ENCODE measurements at places on chromosomes 3 and 15. TPM values are rescaled to one million over a fixed set of nuclear protein-coding genes. Genes with fewer than 3 reads are reported as not detected.

GRCh38 chr15:81323559-81323943 is 390 bp downstream of the STARD5 start:
- DNase-seq: no peak

DNA sequence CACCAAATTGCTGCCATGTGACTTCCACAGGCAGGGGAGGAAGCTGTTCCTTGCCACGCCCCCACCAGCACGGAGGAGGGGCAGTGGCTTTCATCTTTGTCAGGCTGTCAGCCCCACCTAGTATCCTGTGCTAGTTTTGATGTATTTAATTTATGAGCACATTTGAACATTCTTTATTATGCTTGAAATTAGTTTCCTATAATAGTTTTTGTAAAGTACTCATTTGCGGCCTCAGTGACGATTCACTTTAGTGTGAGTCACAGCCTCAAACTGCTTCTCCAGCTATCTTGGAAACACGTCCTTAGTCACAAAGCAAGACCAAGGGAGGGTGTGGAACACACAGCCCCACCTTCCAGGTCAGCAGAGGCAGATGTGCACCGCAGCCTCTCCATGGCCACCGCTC is 239.9 kb upstream of the ATP10A start:
- no peak for DNase-seq

- DNase-seq: no peak
Measured at GRCh38 chr3:142977399-142977728, 13.9 kb upstream of the PAQR9 start.

GRCh38 chr15:56832125-56832524 is 86.3 kb upstream of the TCF12 start:
- DNase-seq: no peak

GRCh38 chr15:66646799-66647198 is 55.2 kb upstream of the SMAD6 start:
- DNase-seq: no peak

The AAGAB gene
- 29.0 TPM for total RNA-seq

The TGM4 gene
- not detected for total RNA-seq

- no peak for DNase-seq
Measured at GRCh38 chr15:69232144-69232543, 66.6 kb upstream of the PAQR5 start.

GRCh38 chr3:126545544-126545943 is 13.2 kb downstream of the C3orf22 start:
- DNase-seq: no peak

GRCh38 chr3:132279030-132279429 is 38.2 kb upstream of the ACP3 start:
- DNase-seq: no peak

DNA sequence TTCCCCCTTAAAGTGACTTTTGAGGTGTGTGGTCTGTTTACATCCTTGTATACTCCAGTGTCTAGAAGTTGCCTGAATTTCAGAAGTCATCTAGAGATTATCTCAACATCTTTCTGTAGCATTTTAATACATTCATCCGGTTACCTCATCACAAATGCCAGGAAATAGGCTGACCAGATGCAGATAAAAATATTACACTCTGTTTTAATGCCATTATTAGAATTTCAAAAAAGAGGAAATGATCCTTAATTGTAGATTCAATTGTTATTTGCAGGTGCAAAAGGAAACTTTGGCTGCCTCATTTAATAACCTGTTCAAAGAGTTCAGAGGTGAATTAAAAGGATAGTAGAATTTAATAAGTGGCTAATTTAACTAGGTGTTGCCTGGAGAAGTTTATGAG is 290.9 kb downstream of the C3orf38 start:
- DNase-seq: no peak

The GOLGA8R gene
- 2.2 TPM for total RNA-seq

DNA sequence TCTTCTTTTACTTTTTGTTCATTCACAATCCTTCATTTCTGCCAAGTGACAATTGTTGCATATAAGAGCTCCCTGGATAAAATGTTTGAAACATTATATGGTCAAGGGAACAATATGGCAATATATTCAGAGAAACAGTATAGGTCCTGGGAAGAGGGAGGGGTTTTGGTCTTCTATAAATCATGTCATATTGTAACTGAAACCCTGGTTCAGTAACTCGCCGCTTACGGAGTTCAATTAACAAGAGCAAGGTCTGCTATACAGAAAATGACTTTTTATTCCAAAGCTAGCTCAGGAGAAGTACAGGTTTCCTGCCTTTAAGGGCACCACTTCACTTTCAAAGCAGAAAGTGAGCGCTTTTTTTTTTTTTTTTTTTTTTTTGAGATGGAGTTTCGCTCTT is 522.1 kb upstream of the TGFBR2 start:
- no peak for DNase-seq

- no peak for DNase-seq
Measured at GRCh38 chr3:171874879-171875278, 31.7 kb downstream of the TMEM212 start.

The PLIN1 gene
- total RNA-seq: 0.10 TPM

The ARHGEF26 gene
- total RNA-seq: not detected

The SMCO1 gene
- total RNA-seq: not detected

The PRR20G gene
- not detected for total RNA-seq

The MYRIP gene
- not detected for total RNA-seq

GRCh38 chr3:139647866-139648435 is 29.8 kb downstream of the NMNAT3 start:
- DNase-seq: no peak

The FOXL2 gene
- total RNA-seq: not detected

The PPP1R14D gene
- not detected for total RNA-seq

DNA sequence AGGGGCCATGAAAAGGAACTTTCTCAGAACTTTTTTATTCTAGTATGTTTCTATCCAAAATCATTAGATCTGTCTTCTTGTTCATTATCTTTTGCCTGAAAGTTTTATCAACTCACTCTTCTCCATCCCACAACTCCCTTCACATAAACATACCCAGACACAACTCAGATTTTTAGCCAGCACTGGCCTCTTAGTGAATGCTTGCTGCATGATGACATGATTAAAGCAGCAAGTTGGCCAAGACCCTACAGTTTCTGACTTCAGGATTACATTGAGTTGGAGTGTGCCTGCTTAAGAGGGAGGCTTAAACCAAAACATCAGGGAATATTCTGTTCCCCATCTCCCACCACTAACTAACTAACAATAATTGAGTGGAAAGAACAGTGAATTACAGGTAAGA is 38.1 kb downstream of the PLSCR2 start:
- DNase-seq: no peak

The HTR3E gene
- not detected for total RNA-seq

DNA sequence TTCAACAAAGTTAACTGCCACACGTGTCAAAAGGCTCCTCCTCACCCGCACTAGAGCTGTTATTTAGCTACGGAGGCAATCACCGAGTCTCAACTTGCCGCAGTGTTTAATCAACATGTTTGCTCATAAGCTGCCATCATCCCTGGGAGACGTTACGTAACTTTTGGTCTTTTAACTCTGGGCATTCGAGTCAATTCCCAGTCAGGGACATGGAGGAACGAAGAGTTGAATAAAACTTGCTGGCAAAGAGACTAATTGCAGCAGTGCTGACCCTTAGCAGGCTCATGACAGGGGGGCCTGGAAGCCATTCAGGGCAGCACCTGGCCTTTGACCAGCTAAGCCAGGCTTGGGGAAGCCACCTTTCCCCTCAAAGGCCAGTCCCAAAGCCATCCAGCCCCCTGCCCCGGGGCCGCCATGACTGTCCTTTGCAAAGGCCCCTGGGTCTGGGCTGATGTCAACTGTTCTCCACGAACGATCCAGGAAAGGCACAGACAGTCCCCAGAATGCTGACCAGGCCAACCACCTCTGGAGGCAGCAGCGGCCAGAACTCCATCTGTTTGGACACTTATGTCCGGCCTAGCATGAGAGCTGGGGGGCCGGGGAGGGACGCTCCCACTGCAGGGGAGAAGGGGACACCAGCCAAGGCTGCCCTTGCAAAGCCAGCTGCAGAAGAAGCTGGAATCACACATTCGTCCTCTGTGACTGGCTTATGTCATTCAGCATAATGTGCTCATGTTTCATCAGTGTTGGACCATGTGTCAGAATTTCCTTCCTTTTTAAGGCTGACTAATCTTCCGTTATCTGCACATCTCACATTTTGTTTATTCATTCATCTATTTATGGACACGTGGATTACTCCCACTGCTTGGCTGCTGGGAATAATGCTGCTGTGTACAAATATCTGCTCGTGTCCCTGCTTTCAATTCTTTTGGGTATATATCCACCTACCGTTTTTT is 43.7 kb downstream of the PCSK6 start:
- DNase-seq: no peak

The ENTPD3 gene
- not detected for total RNA-seq

DNA sequence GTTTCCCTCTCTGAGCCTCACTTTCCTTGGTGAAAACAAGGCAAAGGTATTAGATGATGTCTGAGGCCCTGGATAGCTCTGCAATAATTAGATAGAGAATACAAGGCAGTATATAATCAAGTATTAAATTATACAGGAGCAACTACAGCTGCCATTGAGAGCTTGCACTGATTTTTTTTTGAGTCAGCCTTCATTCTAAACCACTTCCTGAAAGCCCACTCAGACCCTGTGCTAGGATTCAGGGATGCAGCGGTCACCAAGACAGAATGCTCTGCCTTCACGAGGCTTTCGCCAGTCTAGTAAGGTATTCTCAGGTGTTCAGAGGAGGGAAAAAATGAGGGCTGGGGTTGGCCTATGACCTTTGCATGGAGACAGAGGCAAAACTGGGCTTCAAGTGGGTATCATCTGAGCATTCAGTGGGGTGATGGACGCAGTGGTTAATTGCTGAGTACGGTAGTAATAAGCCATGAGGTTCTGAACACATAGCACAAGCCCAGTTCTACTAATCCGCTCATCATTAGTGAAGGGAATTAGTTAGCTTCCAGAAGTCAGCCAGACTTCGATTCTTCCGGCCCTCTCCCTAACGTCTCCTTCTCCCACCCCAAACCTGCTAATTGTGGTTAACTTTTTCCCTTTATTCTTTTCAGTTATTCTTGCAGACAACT is 3.6 kb downstream of the VGLL4 start:
- no peak for DNase-seq

The GP5 gene
- total RNA-seq: 6.1 TPM

The LTK gene
- 74.6 TPM for total RNA-seq

GRCh38 chr3:159458010-159458409 is 530.6 kb upstream of the IL12A start:
- no peak for DNase-seq

The MYH15 gene
- total RNA-seq: not detected

Data from T-helper 17 cell (primary cell).